Gastrocnemius medialis (tissue), 4 donors: ENCODE measurements at places on chromosomes 12 and 14.

GRCh38 chr12:109680264-109681005, 33.2 kb upstream of the FAM222A start:
- no peaks in the 10 kb centered on the region for H3K27me3 ChIP-seq
- no peaks in the 10 kb centered on the region for H3K36me3 ChIP-seq
- no peaks in the 10 kb centered on the region for H3K4me1 ChIP-seq
- H3K4me3 ChIP-seq = no peak overlapping the region
- DNase-seq = no peak

DNA sequence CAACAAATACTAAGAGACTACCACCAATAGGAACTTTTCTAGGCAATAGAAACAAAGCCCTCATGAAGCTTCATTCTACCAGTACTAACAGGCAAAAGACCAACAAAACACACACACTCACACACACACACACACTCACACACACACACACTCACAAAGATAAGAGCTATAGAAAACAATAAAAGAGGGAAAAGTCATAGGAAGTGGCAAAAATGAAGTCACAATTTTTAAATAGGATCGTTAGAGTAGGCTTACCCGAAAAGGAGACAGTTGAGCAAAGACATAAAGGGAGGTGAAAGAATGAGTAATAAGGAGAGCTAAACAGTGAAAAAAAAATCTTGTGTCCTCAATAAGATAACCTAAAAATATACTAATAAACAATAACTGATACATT, 66.5 kb downstream of the C2CD5 start:
- DNase-seq = no peak
- H3K4me3 ChIP-seq = no peak overlapping the region
- no peaks in the 10 kb centered on the region for H3K4me1 ChIP-seq
- no peaks in the 10 kb centered on the region for H3K36me3 ChIP-seq
- H3K27ac ChIP-seq = no peak overlapping the region

DNA sequence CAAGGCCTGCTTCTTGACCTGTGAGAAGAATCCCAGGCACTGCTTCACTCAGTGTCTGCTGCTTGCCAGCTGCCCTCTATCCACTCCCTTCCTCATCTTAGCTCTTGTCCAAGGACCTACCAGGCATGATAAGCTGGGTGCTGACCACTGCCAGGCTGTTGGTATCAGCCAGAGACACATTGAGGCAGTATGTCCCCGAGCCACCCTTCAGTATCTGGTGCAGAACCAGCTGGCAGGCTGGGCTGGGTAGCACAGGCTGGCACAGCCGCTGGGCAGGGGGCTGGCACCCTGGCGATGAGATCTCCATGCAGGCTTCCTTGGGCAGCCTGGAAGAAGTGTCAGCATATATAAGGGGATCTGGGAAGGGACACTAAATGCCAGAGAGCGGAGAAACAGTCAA, 10.5 kb downstream of the PMEL start:
- H3K27me3 ChIP-seq = no peaks in the 10 kb centered on the region
- no peaks in the 10 kb centered on the region for H3K4me1 ChIP-seq
- no peak overlapping the region for H3K27ac ChIP-seq
- no peaks in the 10 kb centered on the region for H3K36me3 ChIP-seq
- no peak overlapping the region for H3K4me3 ChIP-seq
- no peak for DNase-seq

- no peak overlapping the region for H3K27ac ChIP-seq
- H3K27me3 ChIP-seq = no peaks in the 10 kb centered on the region
- H3K4me3 ChIP-seq = no peak overlapping the region
- no peaks in the 10 kb centered on the region for H3K4me1 ChIP-seq
These were observed 901.6 kb downstream of the BCL11B start for GRCh38 chr14:98370352-98370751.

- no peak for DNase-seq
- no peak overlapping the region for H3K4me3 ChIP-seq
- no peak overlapping the region for H3K27ac ChIP-seq
These were observed 582.5 kb upstream of the MGAT4C start for GRCh38 chr12:86838711-86839110.

GRCh38 chr12:105281694-105282049, 45.7 kb upstream of the APPL2 start:
- no peak overlapping the region for H3K27ac ChIP-seq
- no peaks in the 10 kb centered on the region for H3K36me3 ChIP-seq
- no peaks in the 10 kb centered on the region for H3K4me1 ChIP-seq

GRCh38 chr14:70622111-70622712, 19.5 kb upstream of the TTC9 start:
- no peak overlapping the region for H3K27ac ChIP-seq
- no peak for DNase-seq
- no peaks in the 10 kb centered on the region for H3K4me1 ChIP-seq
- H3K36me3 ChIP-seq = peaks cover under 1% of the 10 kb centered on the region

DNA sequence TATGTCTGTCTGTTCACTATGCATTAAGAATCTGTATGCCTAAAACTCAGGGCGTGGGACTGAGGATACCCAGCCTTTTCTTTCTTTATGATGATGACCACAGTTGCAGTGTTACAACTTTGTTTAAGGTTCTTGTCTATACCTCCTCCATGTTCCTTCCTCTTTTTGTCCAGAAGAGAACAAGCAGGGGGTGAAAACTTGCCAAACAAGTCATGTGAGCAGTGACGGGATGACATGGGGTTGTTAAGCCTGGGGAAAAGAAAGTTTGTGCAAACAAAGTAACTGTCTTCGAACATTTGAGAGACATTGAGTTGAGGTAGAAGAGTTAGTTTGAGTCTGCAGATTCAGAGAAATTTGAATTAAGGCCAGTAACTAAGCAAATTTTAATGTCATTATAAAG, 505.5 kb downstream of the NPAS3 start:
- no peak for DNase-seq
- H3K4me3 ChIP-seq = no peak overlapping the region
- no peaks in the 10 kb centered on the region for H3K36me3 ChIP-seq
- no peak overlapping the region for H3K27ac ChIP-seq
- no peaks in the 10 kb centered on the region for H3K27me3 ChIP-seq

DNA sequence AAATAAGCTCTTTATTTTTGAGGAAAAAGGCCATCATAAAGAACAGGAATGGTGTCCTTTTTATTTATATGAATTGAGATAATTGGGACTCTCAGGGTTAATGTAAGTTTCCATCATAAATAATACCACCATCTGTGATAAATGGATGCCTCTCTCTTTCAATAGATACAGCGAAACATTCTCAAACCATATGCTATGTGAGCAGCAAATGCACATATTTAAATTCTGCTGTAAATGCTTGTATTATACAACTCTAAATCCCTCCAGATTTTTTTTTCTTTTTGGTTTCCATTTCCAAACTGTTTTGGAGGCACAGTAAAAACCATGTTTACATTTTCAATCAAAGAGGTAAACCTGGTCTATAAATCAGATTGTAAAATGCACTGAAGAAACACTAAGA, 132.3 kb downstream of the TMEM132C start:
- no peaks in the 10 kb centered on the region for H3K4me1 ChIP-seq
- H3K4me3 ChIP-seq = no peak overlapping the region

DNA sequence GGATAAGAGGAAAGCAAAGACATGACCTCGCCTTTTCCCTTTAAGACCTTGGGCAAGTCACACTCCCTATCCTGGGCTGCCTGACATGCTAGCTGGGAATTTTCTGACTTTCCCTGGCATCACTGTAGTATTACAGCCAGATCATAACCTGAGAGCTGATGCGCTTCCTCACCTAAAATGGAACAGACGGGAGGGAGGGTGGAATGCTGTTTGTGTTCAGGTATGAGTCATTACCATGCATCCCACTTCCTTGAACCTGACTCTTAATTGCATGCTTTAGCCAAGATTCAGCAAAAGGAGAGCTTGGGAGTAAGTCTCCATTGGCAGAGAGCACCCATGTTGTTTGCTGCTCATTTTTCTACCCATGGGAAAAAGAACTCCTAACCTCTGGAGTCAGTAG, 156.5 kb downstream of the KCNK10 start:
- H3K27ac ChIP-seq = no peak overlapping the region
- no peaks in the 10 kb centered on the region for H3K36me3 ChIP-seq
- DNase-seq = no peak
- H3K27me3 ChIP-seq = no peaks in the 10 kb centered on the region
- no peak overlapping the region for H3K4me3 ChIP-seq

DNA sequence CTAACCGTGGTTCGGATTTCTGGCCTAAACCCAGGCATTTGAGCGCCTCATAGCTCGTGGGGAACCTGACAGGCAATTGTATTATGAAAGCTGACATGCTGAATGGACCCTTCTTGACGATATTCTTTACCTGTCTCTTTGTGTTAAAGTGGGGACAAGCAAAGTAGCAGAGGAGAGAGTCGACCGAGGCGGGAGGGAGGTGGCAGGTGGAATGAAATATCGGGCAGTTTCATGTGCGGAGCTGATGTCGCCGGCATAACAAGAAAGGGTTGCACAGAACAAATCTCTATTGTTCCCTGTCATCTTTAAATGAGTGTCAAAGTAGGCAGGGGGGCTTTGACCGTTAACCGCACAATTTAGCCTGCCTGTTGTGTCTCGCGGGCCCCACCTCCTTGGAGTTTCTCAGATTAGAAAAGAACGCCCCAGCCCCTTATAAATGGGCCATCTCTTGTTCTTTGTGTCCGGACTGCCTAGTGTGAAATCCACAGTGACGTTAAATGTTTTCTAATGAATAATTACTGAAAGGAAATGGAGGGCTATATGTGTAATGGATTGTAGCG, 11.5 kb downstream of the MYO1H start:
- no peaks in the 10 kb centered on the region for H3K4me1 ChIP-seq
- no peaks in the 10 kb centered on the region for H3K36me3 ChIP-seq
- H3K4me3 ChIP-seq = no peak overlapping the region
- no peak overlapping the region for H3K27ac ChIP-seq
- peaks cover 5% of the 10 kb centered on the region for H3K27me3 ChIP-seq

GRCh38 chr12:52890417-52890816, 14.5 kb downstream of the KRT8 start:
- DNase-seq = no peak
- H3K27ac ChIP-seq = no peak overlapping the region
- H3K27me3 ChIP-seq = no peaks in the 10 kb centered on the region
- H3K4me3 ChIP-seq = no peak overlapping the region
- no peaks in the 10 kb centered on the region for H3K4me1 ChIP-seq

GRCh38 chr14:100060760-100061159, 4.5 kb upstream of the EVL start:
- no peaks in the 10 kb centered on the region for H3K4me1 ChIP-seq
- no peaks in the 10 kb centered on the region for H3K27me3 ChIP-seq
- no peaks in the 10 kb centered on the region for H3K36me3 ChIP-seq

GRCh38 chr14:94306047-94306978, 13.2 kb upstream of the SERPINA10 start:
- H3K27me3 ChIP-seq = no peaks in the 10 kb centered on the region
- no peak for DNase-seq
- H3K4me1 ChIP-seq = no peaks in the 10 kb centered on the region
- no peaks in the 10 kb centered on the region for H3K36me3 ChIP-seq
- H3K27ac ChIP-seq = no peak overlapping the region

GRCh38 chr14:68208218-68208617, 388.6 kb downstream of the RAD51B start:
- H3K27ac ChIP-seq = no peak overlapping the region
- H3K4me3 ChIP-seq = no peak overlapping the region
- peaks cover 22% of the 10 kb centered on the region for H3K4me1 ChIP-seq
- no peaks in the 10 kb centered on the region for H3K36me3 ChIP-seq
- H3K27me3 ChIP-seq = no peaks in the 10 kb centered on the region
